Amniotic stem cell (primary cell): ENCODE measurements at places on chromosomes 5 and 9.

- DNase-seq = no peak
Observed at GRCh38 chr9:109086221-109086620, 33.5 kb downstream of the TMEM245 start.

GRCh38 chr9:16154521-16155078, 601.8 kb downstream of the CCDC171 start:
- DNase-seq = no peak

DNA sequence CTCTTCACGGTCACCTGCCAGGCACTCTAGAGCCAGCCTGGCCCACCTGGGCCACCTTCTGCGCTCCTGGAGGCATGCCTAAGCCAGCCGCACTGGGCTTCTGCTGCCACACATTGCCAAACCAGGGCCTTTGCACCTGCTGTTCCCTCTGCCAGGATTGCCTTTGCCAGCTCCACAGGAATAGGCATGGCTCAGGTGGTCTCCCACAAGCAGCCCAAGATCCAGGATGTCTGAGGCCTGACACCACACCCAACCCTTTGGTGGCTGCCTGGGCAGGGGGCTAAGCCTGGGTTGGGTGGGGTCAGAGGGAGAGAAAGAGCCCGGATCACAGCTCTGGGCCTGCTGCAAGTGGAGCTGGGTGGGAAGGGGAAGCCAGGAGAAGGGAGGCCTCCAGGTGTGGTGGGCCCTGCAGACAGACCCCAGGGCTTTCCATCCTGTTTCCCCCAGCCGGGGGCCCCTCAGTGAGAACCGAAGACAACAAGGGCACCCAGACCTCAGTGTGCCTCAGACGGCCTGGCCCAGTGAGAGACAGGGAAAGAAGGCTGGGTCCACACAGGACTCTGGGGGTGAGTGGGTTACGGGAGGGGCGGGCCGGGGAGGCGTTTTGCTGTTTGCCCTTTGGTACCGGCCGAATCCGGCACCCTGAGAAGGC, 672 bp upstream of the SUSD3 start:
- DNase-seq = no peak

- no peak for DNase-seq
Observed at GRCh38 chr5:139708877-139709581, 60.9 kb downstream of the CXXC5 start.

GRCh38 chr9:113183956-113184488, 33.2 kb downstream of the SLC31A2 start:
- DNase-seq = no peak

GRCh38 chr9:764105-764524, 77.4 kb upstream of the DMRT1 start:
- no peak for DNase-seq

GRCh38 chr5:141369994-141370848, at the start of gene PCDHGB3:
PCDHGB3 (plus strand) TSS chr5:141370242; CDS start chr5:141370395, 153 bp downstream.
- no peak for DNase-seq

GRCh38 chr5:130546211-130546610, 618.8 kb downstream of the HINT1 start:
- no peak for DNase-seq

DNA sequence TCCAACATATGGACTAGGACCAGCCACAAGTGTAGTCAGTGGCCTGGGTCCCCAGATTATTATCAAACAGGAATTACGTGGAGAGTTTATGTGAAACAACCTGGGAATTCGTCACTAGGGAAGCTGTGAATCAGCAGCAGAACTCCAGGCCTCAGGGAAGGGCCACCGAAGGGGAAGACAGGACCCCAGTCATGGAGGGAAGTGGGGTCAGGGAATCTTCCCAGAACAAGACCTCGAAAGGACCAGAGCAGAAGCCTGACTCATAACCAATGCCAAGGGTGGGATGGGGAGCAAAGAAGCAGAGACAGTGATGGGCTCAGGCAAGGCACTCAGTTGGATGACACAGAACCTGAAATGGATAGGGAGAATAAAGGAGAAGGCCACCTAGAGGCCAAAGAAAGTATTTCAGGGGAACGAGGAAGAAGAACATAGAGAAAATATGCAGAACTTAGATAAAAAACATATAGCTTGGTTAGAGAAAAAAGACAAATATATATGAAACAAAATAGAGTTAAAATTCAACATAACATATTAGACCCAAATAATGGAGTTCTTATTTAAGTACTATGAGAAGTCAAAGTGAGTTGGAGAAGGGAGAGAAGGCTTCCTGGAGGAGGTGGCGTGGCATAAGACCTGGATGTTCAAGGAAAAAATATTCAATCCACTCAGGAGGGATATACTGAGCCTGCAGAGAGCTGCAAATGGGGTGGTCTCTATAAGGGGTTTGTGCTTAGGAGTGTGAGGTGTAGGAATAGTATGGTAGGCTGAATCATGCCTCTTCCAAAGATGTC, 66.7 kb upstream of the CAST start:
- DNase-seq = no peak

- no peak for DNase-seq
Observed at GRCh38 chr5:58929726-58930125, 346.9 kb downstream of the RAB3C start.

- DNase-seq = no peak
Observed at GRCh38 chr5:5295351-5295750, 127.1 kb upstream of the ICE1 start.

DNA sequence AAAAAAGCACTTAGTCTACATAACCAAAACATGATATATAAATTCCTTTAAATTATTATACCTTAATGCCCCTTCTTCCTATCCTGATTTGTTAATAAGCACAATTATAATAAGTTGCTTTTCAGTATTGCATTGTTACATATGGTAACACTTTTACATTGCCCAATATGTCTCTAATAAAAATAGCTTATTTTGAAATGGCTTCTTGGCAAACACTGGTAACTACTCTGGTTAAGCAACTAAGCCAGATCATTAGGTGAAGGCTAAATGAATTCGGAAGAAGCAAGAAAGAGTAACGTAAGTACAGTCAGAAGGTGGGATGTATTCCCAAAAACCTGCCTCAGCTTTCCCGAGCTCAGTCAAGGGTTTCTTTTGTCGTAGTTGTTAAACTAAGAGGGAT, 85.3 kb downstream of the TTC39B start:
- DNase-seq = no peak

GRCh38 chr5:170442391-170442790, 53.2 kb upstream of the KCNMB1 start:
- DNase-seq = no peak

- no peak for DNase-seq
Observed at GRCh38 chr5:52376592-52376991, 411.1 kb upstream of the ITGA1 start.

DNA sequence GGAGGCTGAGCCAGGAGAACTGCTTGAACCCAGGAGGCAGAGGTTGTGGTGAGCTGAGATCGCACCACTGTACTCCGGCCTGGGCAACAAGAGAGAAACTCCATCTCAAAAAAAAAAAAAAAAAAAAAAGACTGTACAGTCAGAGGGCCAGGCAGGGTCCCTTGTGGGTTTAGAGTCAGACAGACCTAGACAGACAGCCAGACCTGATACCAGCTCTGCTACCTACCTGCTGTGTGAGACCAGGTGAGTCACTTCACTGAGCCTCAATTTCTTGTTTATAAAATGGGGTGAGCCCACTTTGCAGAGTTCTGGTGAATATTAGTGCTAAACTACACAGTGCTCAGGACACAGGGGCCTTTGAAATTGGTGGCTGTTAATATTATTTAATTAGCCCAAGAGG, 19.7 kb downstream of the TRIM14 start:
- no peak for DNase-seq

- DNase-seq = no peak
Observed at GRCh38 chr9:28774433-28775235, 1201.4 kb upstream of the C9orf72 start.

- DNase-seq = no peak
Observed at GRCh38 chr5:150309101-150309885, 6.6 kb upstream of the ARSI start.

- peak; percentile 60 for DNase-seq
Observed at GRCh38 chr9:21677834-21678233, 124.6 kb upstream of the MTAP start.

DNA sequence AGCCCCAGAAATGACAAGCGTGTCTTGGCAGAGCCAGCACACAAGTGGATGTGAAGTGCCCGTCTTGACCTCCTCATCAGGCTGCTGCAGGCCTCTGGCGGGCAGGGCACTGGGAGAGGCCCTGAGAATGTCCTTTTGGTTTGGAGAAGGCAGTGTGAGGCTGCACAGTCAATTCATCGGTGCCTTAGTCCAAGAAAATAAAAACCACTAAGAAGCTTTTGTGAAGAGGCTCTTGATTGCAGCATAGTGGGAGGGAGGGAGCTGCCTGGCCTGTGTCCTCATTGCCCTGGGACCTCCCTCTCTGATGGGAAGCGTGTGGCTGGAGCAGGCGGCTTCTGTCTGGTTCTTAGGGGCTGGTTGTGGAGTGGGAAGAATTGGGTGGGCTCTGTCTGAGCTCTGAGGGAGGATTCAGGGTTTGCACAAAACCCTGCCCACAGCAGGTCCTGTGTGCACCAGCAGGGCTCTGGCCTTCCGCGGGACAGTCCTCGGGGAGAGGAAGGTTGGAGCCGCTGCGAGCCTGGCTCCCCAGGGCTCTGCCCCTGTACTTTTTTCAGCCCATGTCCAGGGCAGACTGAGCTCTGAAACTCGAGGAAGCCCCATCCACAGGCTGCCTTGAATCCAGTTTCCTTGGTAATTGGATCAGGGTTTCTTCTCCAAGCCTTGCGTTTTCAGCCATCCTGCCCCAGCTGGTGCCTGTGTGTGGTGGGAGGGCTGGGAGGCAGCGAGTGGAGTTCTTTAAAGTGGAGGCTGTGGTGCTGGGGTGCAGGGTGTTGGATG, 1.1 kb downstream of the HRCT1 start:
- no peak for DNase-seq
